ENCODE measurements at places on chromosomes 1 and 21.

- DNase-seq, result peak; percentile 92
Measured at GRCh38 chr1:32394141-32394889, at the start of gene BSDC1. BSDC1 (minus strand) TSS chr1:32394441; CDS start chr1:32394414, 27 bp downstream.

DNA sequence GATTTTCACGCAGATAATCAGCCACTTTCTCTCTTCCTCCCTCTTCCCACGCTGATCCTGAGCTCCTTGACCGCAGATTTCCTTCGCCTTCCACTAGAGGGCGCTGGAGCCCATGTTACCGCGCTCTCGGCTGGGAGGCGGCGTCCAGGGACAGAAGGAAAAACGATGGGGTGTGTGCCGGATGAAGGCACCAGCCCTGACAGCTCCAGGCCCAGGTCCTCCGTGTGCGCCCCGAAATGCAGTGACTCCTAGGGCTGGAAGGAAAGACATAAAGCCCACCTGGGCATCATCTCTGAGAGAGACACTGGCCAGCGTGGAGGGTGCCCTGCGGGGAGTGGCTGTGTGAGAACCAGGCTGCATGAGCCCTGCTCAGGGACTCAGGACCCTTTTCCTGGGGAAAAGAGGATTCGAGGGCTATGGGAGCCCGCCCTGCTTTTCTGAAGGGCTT is 44.9 kb upstream of the CYP2J2 start:
- DNase-seq, result peak; percentile 32

GRCh38 chr21:34179204-34179935 is 106.0 kb downstream of the MRPS6 start:
- no peak for DNase-seq

DNA sequence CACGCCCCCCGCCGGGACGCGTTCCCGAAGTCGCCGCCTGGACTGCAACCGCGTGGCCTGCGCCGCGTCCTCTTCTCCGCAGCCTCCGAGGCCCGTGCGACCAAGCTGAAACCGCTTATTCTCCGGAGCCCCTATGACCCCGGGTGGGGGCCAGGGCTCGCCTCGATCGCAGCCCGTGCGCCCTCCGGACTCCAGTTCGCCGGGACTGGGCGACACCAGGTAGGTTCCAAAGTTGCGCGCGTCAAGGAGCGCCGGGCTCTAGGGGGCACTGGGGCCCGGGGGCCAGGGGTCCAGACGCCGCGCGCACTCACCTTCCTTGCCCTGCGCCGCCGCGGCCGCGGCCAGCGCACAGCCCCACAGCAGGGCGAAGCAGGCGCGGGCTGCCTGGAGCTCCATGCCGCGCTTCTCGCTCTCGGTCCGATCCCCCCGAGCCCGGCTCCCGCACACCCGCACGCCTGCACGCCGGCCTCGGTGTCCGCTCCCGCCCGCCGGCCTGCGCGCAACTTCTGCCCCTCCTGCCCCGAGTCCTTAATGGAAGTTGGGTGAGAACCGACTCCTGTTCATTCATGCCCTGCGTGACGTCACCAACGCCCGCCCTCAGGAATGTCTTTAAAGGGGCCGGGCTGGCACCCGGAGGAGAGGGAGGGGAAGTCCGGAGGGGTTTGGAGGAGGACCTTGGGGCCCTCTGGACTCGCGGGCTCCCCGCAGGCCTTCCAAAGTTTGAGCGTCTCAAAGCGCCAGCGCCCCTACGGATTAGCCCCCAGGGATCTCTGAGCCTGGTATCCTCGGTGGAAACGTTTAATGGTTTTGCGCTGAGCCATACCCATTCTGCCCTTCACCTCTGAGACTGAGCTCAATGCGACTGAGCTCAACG is at the start of gene EPHA2:
Gene EPHA2, minus strand, starts transcription at position 533 of the 874 bp plus-strand sequence. Its CDS starts 137 bp downstream, at position 396.
- DNase-seq, result peak; percentile 79

- peak; percentile 61 for DNase-seq
Measured at GRCh38 chr1:234212764-234213657, 160.2 kb upstream of the COA6 start.

- DNase-seq, result no peak
Measured at GRCh38 chr1:193368302-193368701, 181.9 kb upstream of the B3GALT2 start.

GRCh38 chr1:238257018-238257621 is 366.4 kb upstream of the ZP4 start:
- DNase-seq, result no peak

- no peak for DNase-seq
Measured at GRCh38 chr1:201405484-201405831, 6.3 kb upstream of the LAD1 start.

DNA sequence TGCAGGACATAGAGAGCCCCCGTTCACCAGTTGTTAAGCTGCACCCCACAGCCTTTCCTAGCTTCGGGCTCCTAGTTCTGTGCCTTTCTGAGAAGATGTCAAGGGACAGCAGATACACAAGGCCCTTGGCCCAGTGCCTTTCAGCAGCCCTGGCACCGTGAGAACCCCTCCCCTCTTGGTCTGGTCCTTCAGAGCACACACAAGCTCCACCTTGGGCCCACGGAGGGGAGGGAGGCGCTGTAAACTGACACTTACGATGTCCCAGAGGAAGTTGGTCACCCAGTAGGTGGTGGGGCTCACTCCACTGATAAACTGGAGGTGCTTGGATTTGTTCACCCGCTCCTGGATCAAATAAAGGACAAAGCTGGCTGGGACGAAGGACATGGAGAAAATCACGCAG is 101.6 kb downstream of the ABCA4 start:
- DNase-seq, result no peak

GRCh38 chr1:203287109-203287893 is 18.0 kb upstream of the BTG2 start:
- DNase-seq, result no peak

DNA sequence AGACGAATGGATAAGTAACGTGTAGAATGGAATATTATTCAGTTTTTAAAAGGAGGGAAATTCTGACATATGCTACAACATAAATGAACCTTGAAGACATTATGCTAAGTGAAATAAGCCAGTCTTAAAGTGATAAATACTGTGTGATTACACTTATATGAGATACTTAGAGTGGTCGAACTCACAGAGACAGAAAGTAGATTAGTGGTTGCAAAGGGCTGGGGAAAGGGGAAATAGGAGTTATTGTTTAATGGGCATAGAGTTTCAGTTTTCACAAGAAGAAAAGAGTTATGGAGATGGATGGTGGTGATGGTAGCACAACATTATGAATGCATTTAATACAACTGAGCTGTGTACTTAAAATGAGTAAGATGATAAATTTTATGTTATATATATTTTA is 14.7 kb upstream of the AHCYL1 start:
- no peak for DNase-seq

DNA sequence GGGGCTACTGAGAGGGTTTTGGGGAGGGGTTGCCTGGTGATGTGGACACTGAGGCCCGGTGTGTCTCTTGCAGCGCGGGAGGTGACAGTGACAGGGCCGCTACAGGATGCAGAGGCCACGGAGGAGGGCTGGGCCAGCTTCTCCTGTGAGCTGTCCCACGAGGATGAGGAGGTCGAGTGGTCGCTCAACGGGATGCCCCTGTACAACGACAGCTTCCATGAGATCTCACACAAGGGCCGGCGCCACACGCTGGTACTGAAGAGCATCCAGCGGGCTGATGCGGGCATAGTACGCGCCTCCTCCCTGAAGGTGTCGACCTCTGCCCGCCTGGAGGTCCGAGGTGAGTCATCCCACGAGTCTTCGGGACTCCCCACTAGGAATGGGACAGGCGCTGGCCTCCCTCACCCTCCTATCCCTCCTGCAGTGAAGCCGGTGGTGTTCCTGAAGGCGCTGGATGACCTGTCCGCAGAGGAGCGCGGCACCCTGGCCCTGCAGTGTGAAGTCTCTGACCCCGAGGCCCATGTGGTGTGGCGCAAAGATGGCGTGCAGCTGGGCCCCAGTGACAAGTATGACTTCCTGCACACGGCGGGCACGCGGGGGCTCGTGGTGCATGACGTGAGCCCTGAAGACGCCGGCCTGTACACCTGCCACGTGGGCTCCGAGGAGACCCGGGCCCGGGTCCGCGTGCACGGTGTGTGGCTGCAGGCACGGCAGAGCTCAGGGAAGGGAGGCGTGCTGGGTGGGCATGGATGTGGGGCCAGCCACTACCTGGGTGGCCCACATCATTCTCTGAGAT is 72.5 kb downstream of the OBSCN start:
- DNase-seq, result no peak

DNA sequence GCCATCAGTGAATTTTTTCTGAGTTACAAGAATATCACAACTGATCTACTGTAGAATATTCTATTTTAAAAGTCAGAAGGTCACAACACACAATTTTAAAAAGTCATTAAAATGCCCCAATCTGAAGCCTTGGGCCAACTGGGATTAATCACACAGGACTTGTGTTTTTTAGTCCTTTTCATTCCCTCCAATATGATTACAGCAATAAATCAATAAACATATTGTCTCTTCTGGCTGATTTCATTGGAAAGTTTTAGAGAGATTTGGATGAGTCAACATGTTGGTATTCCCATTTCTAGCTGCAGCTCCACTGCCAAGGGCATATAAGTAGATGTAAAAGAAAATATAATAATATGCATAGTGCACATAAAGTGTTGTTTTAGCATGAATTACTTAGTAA is 85.8 kb downstream of the NIBAN1 start:
- peak; percentile 64 for DNase-seq

DNA sequence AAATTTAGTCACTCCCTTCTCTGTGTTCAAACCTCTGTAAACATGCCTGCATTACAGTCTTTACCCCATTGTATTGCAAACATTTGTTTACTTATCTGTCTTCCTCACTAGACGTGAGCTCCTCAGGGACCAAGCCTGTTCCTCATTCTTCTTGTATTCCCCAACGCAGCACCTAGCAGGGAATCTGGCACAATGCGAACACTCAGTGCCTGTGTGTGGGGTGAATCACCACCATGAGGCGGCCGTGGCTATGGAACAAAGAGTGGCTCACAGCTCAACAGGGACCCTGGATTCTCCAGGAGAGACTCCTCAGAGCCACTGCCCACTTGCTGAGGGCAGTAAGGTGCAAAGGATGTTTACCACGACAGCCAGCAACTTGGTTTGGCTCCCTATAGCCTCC is 95.9 kb downstream of the DDX20 start:
- DNase-seq, result no peak

- no peak for DNase-seq
Measured at GRCh38 chr1:156157506-156157905, 4.1 kb downstream of the SEMA4A start.

DNA sequence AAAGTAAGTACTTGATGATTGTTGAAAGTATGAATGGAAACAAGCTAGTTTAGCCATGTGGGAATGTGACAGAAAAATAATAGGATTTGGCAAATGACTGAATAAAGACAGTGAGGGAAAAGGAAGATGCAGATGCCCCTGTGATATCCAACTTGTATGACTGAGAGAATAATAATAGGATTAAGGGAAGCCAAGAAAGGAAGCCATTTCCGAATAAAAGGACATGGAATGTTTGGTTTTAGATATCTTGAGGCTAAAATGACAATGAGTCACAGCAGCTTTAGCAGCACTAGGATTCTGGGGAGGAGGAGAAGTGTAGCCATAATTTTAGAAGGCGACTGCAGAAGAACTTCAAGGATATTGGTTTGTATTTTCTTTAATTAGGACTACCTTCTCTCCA is 109.2 kb downstream of the TTLL7 start:
- peak; percentile 4 for DNase-seq

- DNase-seq, result no peak
Measured at GRCh38 chr1:226598455-226598849, 49.9 kb downstream of the STUM start.
